ENCODE measurements at places on chromosomes 3 and 15. TPM values are rescaled to one million over a fixed set of nuclear protein-coding genes. Genes with fewer than 3 reads are reported as not detected.

The WDR82 gene
- total RNA-seq, result 60.3 TPM

DNA sequence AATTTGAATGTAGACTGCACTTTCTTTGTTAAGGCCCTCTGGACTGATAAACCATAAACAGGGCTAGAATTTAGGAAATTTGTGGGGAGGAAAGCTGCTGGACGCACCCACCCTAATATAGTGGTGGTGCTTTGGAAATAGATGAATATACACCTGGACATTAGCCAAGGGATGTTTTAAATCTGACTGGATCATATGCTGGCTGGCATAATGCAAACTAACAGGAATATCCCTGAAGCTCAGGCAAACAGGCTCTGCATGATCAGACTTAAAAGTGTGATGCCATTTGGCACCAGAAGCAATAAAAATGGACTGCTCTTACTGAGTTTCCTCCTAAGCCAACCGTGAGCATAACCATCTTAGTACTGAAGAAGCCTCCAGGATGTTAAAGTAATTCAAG, 465.8 kb upstream of the ROBO1 start:
- no peak for DNase-seq

DNA sequence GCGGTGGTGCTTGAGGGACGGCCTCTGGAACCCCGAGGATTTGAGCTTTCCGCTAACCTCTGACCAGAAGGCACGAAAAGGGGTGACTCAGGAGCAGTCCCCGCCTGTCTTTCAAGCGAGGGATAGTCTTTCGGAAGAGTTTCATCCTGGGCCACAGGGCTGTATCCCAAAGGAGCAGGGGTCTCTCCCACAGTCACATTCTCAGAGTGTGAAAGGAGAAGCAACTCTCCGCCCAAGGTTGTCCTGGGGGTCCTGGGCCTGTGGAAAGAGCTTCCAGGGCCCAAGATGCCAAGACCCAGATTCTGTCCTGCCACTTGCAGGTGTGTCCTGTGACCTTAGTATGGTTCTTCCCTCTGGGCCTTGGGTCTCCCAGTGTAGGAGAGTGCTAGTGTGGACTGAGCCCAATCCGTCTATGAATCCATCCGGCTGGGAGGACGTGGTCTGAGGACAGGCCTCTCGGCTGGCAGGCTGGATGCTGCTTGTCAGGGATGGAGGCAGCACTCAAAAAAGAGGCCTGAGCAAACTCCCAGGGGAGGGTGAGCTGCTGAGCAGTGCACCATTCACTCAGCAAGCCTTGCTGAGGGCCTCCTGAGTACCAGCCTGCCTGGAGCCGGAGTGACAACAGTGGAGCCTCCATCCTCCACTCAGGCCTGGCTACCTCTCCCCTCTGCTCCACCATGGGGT, 1.6 kb upstream of the DUSP7 start:
- DNase-seq, result no peak

The CCR3 gene
- 0.55 TPM for total RNA-seq

The SLC27A2 gene
- total RNA-seq, result 2.0 TPM

DNA sequence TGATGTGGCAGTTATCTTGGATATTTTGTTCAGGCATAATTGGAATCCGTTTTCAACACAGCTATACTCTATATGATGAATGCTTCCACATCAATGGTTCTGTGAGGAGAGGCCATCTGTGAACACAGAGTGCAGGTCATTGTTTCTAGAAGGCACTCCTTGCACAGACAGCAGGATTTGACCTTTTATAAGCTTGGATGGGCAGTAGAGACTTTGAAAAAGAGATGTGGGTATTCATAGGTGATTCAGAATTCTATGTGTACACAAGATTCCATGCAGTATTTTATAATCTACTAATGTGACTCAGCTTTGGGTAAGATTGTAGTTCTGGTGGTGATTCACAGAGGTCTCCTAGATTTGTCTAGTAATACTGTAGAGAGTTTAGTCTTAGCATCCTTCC, 12.5 kb downstream of the ARPP21 start:
- no peak for DNase-seq

The SKOR1 gene
- total RNA-seq, result 1.2 TPM

DNA sequence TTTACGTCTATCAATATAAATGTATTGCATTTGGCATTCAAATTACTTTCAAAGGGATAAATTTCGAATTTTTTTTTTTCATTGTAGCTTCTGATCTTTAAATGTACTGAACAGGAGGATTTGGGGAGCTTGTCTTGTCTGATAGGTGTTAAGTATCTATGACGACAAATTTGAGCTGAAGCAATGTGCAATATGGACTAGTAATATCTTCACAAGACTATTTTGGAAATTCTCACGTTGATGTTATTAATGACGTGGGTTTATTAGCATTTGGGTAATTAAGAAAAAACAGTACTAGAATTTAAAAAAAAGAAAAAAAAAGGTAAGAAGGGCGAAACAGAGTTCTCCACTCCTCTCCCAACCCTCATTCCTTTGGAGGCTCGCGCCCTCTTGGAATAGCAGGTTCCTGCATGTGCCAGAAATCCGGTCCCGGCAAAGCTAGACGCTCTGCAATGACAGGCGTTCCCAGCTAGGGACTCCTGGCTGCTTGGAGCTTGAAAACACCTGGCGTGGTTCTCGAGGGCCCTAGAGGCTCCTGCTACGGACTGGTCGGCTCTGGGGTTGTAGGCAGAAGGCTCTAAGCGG, 648 bp upstream of the P2RY1 start:
- no peak for DNase-seq

- DNase-seq, result no peak
Measured at GRCh38 chr15:68100194-68100593, 46.1 kb downstream of the PIAS1 start.

The CKMT1B gene
- 31.8 TPM for total RNA-seq

The KNG1 gene
- total RNA-seq, result not detected

DNA sequence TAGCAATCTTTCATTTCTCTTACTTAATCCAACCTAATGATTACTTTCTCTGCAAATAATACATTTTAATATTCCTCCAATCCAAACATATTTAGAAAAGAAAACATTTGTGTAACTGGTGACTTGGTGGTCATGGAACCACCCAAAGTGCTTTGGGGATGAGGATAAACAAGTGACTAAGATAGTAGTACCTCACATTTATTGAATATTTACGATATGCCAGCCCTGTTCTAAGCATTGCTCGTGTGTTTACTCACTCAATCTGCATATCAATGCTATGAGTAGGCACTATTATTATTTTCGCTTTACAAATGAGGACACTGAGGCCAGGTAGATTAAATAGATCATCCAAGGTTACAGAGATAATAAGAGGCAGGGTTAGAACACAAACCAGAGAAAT, 189.5 kb downstream of the SHOX2 start:
- DNase-seq, result no peak

DNA sequence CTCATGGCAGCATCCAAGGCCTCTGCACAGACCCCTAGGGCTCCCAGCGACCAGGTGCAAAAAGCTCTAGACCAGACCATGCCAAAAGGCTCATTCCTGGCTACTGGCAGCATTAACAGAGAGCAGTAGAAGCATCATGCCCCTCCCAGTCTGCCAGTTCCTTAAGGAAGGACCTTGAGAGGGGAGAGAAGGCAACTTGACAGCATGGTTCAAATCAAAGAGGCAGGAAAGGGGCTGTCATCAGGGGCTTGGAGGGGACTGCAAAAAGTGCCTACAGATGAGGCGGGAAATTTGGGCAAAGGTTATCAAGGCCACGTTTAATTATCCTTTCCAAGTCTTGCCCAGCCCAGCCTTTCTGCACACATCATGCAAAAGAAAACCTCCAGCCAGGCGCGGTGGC, 64.7 kb downstream of the SSUH2 start:
- DNase-seq, result no peak

DNA sequence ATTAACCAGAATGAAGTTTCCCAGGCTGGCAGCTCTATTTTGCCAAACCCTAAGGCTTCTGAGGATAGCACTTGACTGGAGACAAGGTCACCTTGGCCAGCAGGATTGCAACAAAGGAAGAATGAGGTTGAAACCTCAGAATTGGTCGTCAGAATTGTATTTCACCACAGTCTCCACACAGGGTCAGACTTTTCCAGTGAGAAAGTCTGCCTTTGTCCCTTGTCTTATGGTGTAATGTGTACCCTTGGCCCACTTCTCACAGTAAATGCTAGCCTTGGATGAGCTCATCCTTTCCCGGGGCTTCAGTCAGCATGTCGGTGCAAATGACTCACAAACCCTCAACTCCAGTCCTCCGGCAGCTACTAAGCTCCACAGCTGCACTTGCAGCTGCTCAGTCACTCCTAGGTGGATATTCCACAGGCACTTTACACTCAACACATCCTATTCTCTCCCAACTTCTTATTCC, 19.7 kb downstream of the SSR3 start:
- peak; percentile 75 for DNase-seq

The CLPX gene
- 110 TPM for total RNA-seq

GRCh38 chr3:126014252-126014651, 45.3 kb downstream of the ROPN1B start:
- DNase-seq, result no peak

GRCh38 chr3:48879994-48880377, 18.7 kb downstream of the SLC25A20 start:
- no peak for DNase-seq

DNA sequence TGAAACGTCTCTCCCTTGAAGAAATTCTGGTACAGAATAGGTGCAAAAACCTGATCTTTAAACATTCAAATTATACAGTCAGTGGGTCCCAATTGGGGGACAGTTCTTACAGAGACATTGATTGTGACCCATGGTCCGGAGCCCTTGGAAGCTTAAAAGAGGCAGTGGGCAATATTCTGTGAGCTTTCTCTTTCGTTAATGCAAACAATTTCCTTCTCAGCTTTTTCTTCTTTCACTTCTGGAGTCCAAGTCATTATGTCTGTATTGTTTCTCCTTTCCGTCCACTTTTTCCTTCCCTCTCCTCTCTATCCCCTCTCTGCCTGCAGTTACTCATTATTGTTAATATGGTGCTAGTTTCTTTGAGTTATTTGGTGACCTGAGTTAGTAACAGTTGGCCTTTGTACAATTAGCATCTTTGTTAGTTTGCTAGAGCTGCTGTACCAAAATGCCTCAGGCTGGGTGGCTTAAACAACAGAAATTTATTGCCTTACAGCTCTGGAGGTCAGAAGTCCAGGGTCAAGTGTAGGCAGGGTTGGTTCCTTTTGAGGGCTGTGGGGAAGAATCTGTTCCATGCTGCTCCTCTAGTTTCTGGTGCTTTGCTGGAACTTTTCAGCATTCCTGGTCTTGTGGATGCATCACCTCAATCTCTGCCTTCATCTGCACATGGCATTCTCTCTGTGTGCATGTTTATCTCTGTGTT, 102.6 kb downstream of the GMPS start:
- DNase-seq, result no peak

GRCh38 chr3:138113326-138113725, 2.1 kb downstream of the DZIP1L start:
- DNase-seq, result no peak

- DNase-seq, result no peak
Measured at GRCh38 chr15:71780115-71780976, 30.0 kb upstream of the NR2E3 start.

GRCh38 chr3:69500604-69501003, 114.7 kb upstream of the FRMD4B start:
- DNase-seq, result no peak

DNA sequence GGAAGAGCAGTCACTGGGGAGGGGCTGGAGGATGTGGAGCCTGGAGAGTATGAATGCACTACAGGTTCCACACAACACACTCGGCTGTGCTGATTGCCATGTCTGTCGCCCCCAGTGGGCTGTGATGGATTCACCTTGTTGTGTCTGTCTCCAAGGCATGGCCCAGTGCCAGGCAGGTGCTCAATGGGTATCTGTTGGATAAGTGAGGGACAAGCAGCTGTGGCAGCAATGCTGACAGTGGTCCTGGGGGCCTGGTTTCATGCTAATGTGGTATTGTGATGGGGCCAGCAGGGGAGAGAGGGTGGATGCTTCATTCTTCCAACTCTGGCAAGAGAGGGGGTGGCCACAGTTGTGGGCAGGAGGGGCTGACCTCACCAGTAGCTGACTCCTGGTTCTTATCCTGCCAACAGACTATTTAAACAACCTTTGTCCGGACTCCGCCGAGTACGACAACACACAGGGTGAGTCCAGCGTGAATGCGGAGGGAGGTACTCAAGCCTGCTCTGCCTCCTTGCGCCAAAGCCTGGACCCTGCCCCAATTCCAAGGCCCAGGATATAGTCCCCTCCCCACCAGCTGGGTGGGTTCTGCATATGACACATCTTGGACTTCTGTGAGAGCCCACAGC, 47.3 kb upstream of the NR2C2 start:
- DNase-seq, result no peak

- no peak for DNase-seq
Measured at GRCh38 chr15:99017322-99017701, 9.7 kb upstream of the PGPEP1L start.

DNA sequence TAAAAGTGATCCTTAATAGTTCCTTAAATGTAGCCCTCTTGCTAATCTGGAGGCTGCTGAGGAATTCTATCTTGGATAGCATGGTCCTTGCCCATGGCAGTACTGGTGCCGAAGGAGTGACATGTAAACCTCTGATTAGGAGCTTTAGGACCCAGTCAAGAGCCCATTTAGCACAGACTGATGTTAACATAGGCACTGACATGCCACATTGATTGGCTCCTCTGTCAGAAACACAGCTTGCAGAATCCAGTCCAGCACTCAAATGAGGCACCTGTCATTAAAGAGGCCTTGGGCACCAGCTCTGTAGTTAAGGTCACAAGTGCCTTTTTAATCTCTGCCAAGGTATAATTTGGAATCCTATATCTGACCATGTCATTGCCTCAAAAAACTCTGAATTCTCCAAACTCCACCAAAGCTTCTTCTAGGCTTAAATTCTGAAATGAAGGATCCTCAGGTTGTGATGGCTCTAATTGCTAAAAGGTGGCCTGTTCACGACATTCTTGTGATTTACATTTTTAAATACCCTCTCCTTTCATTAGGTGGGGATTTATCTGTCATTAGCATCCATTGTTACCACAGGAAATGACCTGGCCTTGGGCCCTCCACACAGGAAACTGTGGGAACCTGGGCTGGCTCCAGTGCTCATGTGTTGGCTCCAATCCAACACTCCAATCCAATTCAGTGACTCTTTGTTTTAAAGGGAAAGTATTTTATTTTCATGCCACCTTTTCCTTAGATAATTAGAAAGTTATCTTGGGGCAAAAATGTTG, 57.3 kb upstream of the RNF7 start:
- peak; percentile 67 for DNase-seq

Measured in lower leg skin (tissue), 4 donors.